ENCODE measurements at places on chromosomes 12 and 14.
A peak's percentile ranks its signal among the peaks of the same experiment; 100 is the strongest.

GRCh38 chr14:30748343-30748742 is 126.0 kb upstream of the COCH start:
- no peak for DNase-seq

- DNase-seq: no peak
These were observed 844 bp downstream of the DPF3 start for GRCh38 chr14:72892879-72893635.

- no peak for DNase-seq
These were observed 33.0 kb upstream of the CFAP54 start for GRCh38 chr12:96456265-96456974.

DNA sequence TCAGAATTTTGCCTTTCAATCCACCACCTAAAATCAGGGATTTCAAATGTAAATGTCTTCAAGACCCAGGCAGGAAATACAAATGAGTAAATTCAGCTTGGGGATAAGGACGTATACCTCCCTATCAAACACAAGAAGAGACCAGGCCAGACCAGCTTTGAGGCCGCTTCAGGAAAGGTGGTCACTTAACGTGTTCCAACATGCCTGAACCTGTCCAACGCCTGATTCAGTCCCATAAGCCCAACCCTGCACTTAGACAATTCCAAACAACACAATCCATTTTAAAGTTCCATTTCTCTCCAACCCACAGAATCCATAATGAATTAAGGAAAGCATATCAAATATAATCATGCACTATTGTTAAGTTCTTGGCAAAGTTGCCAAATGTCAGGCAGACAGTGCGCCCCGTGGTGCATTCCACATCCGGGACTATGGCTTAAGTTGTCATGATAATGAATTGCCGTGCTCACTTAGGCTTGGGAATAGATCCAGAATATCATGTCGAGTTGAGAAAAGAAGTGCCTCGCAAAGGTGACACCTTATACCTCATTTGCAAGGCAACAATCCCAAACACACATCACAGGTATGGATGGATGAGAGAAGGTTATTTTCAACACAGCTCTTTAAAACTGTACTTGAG is 35.5 kb downstream of the CCDC60 start:
- DNase-seq: no peak

GRCh38 chr12:129753586-129753985 is 150.2 kb downstream of the TMEM132D start:
- DNase-seq: no peak

GRCh38 chr12:25286837-25287236 is 36.1 kb upstream of the KRAS start:
- DNase-seq: no peak

DNA sequence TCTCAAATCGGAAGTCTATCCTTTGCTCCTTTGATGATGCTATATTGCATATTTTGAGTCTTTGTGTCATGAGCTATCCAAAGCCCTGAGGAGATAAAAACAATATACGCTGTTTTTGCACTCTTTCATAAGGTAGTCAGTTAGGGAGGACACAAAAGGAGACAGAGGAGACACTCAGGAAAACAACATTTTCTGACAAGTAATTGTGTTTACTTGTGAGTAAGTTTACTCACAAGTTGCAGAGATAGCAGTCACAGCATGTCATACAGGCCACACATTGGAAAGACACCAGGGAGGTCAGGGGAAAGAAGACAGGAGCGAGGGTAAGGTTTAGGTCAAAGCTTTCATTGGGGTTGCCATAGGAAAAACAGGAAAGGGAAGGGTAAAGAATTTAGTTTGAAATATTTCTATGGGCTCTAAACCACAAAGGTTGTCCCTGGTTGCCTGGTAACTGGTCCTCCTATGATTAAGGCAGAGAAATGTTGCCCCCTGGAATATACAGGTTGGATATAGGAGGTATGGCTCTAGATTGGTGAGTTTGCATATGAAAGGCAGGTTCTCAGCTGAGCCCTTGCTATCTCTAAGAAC is 7.4 kb upstream of the GABARAPL1 start:
- DNase-seq: no peak

DNA sequence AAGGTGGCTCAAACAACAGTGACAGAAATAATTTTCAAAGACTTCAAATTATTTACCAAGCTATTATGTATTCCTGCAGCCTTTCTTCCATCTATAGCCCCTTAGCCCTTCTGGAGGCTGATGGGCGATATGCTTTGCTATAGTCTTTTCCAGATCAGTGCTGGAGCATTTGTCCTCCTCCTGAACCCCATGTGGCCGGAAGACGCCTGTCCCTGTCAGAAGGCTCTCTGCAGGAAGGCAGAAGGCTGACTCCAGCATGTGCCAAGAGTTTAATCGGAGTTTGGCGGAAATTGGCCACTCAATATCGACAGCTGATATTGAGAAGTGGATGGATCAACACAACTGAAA is 49.3 kb upstream of the MAX start:
- DNase-seq: no peak

DNA sequence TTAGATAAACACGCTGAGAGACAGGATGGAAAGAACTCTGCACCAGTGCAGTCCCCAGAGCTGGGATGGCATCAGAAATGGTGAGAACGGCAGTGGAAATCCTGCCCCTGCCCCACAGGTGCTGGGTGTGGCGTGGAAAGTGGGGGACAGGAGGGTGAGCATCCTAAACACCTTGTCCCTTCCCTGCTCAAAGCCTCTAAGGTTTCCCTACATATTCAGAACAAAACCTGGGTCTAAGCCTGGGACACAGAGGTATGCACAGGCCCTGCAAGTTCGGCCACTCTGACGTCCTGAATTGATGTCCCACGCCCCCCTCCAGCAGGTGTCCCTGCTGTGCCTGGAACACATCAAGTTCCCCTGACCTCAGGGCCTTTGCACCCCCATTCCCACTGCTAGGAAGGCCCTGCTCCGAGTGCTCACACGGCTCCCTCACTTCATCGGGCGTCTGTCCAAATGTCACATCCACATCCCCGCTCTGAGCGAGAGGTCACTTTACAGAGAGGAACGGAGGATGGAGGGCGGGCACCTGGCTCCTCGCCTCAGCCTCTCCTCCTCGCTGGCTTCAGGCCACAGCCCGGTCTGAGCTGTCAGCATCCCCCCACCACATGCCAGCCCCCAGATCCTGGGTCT is 38.5 kb upstream of the SFSWAP start:
- DNase-seq: no peak

DNA sequence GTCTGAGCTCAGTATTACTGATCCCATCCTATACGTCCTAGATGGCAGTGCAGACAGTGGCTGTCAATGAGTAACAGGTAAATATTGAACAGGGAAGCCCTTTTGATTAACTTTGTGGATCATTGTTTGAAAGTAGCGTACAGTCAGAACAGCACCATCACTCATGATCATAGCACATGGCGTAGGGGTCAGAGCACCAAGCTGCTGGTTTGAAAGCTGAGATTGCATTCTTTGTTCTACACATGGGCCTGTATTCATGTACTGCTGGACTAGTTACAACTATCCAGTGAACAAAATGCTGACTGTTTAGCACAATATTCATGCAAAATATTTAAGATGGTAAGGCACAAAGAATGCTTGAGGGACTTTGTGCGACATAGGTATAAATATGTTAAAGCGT is 131.8 kb downstream of the NPAS3 start:
- no peak for DNase-seq

DNA sequence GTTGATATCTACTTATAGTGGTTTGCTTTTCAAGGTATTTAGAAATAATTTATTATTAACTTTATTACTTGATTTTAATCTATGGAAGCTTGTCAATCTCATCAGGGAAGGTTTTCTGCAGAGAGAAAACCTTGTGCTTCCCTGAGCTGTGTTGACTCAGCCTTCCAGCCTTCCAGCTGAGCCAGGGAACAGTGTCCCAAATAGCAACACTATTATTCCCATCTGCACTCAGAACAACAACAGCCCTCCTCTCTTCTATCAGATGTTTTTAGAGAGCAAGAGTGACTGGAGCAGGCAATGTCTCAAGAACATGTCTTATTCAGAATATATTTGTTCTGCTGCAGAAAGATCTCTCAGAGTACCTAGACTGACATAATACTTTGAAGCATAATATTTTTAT is 389.9 kb upstream of the GARIN6 start:
- DNase-seq: no peak

DNA sequence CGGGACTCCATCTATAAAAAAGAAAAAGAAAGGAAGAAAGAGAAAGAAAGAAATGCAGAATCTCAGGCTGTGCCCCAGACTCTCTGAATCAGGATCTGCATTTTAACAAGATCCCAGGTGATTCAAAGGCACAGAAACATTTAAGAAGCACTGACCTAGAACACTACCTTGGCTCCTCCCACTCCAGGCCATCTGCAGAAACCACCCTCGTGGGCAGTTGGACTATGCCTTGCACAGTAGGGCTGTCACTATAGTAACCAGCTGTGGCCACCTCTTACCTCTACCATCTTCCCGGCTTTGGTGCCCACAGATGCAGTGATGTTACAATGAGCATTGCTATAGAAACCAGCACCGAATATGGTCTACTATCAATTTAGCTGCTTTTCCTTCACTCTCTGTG is 110.9 kb upstream of the PWP1 start:
- DNase-seq: no peak

GRCh38 chr12:53786411-53786810 is 34.6 kb upstream of the CISTR start:
- DNase-seq: no peak

GRCh38 chr12:47742253-47742825 is 16.3 kb downstream of the RAPGEF3 start:
- peak; percentile 70 for DNase-seq

All from activated T-cell treated with anti-CD3 and anti-CD28 coated beads for 48 hours (primary cell).